ENCODE measurements at places on chromosomes 3 and 15.

DNA sequence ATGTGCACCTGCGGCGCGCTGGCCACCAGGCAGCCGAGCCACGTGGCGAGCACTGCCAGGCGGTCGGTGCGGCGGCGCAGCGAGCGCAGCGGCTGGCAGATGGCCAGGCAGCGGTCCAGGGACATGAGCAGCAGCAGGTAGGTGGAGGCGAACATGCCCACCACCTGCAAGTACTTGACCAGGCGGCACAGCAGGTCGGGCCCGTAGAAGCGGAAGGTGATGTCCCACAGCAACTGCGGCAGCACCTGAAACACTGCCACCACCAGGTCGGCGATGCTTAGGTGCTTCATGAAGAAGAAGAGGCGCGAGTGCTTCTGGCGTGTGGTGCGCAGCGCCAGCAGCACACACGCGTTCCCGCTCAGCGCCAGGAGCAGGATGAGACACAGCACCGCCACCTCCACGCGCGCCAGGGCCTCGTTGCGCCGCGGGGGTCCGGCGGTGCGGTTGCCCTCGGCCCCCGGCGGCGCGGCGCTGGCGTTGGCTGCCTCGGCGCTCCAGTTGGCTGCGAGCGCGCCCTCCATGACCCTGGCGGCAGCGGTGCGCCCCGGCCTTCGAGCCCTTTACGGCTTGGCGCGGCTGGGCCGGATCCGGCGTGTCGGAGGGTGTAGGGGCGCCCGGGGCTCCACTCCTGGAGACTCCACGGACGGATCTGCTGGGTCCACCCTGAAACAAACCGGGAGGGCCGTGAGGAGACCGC, 1.6 kb downstream of the OXTR start:
- no peak for DNase-seq

DNA sequence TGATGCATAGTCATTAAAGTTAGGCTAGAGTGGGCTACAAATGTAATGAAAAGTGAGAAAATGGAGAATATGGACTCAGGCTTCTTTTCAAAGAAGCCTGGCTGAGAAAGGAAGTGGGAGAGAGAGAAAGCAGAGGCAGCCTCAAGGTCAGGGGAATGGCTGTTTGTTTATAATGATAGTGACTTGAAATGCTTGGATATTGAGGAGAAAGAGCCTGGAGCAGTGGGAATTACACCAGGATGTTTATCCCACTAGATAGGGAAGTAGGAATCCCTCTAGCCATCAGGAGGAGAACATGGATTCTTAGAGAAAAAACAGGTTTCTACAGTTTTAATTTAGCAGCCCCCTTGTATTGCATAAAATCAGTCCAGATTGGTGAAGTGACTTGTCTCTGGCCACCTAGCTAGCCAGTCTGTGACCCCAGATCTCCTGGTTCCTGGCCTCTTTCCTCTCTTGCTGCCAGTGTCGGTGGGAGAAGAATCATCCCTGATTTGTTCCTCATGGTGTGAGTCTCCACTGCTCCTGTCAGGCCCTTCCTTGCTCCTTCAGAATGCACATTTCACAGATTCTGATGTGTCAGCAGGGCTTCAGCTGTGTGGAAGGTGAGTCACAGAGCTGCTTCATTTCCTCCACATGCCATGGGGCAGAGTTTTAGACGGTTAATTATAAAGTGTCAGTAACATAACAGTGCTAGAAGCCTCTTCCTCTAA, 32.9 kb downstream of the SEMA6D start:
- no peak for DNase-seq

DNA sequence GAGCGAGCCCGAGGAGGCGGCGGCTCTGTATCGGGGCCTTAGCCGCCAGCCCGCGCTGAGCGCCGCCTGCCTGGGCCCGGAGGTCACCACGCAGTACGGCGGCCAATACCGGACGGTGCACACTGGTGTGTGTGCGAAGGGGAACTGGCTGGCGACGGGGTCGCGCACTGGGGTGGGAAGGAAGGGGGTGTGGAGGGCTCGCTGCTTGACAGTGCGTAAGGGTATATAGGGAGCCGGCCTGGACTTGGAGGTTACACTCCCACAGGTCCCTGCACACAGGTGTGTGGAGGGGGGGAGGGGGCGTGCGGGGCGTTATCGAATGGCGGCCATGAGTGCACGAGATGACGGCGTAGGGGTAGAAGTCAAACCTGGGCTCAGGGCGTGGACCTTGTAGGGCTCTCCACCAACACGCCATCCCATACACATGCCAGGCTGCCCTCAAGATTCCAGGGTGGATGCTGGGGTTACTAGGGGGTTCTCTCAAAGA, 389 bp downstream of the APEH start:
- peak; percentile 30 for DNase-seq

GRCh38 chr15:80234883-80235282, 17.1 kb downstream of the CTXND1 start:
- DNase-seq = peak; percentile 62

DNA sequence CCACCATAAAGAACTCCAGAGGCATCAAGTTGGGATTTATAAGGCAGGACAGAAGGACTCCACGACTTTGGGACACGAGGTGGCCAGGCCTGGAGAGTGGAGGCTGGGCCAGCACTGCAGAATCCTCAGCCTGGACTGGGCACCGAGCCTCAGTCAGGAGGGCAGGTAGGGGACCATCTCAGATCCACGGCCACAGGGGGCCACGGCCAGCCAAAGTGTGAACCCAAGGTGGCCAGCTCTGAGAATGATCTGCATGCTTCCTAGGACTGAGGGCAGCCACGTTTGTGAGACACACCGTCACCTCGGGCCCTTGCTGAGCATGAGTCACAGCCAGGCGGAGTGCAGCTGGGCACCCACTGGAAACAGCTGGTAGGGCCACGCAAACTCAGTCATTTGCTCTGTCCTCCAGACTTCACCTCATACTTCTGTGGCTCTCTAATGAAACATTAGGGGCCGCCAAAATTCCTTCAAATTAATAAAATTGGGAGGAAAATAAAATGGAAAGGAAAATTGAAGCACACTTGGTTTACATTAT, 65.8 kb downstream of the CTNNB1 start:
- no peak for DNase-seq

DNA sequence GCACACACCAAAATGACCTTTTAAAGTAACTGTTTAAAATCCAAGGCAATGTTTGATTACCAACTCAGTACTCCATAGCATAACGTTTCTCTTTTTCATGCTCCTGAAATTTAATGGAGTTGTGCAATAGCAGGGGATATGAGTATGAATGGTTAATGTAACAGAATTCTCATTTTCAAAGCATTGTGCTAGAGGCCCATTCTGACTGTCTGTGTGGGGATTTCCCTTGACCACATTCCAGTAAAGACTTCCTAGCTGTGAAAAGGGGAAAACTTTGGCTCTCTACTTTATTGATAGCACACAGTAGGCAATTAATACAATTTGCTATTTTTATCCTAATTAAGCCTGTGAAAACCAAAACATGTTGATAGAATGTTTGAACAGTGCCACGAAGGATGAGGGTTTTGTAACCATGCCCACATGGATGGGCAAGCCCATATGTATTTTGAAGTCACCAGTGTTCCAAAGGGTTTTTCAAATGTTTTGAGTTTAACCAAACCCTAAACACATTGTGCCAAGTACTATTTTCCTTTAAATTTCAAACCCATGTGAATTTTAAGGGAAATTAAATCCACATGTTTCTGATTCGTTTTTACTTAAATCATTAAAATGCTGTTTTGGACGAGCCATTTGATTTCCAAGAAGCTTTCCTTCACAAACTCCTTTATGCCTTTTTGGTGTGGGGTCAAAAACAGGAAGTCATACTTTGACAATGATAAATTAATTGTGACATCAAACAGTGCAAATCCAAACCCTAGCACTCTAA, 261.2 kb downstream of the SHOX2 start:
- no peak for DNase-seq

- no peak for DNase-seq
These were observed 322.9 kb downstream of the EPHB1 start for GRCh38 chr3:135117977-135118376.

DNA sequence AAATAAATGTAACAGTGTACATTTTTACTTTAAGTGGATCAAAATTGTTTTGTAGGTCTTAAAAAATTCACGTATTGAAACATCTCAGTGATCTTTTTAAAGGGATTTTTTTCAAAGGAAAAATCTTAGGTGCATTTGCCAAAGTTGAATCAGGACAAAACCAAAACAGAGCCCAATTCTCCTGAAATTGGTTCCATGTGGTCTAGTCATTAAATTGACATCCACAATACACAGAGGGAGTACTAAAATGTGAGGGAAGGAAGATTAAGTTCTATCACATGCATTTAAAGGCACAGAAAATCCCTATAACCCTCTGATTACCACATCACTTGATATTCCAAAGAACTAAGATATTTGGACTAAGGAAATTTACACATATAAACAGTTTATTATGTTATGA, 39.3 kb upstream of the HDC start:
- no peak for DNase-seq

DNA sequence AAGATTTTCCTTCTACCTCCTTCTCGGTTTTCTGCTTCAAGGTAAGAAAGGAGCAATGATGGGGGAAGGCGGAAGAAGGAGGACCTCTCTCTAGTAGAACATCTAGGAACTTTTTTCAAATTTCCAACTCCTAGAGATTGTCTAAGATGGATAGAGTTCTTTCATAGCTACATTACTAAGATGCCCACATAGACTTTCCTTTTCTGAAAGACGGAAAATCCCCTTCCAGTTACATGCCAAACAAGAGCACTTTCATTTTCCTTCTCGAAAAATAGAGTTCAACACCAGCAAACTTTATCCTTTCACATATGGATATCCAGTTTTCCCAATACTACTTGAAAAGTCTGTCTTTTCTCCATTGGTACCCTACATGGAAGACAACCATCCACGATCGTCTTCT, 692 bp downstream of the HTR3E start:
- DNase-seq = no peak

GRCh38 chr3:143121241-143122088, 1.9 kb downstream of the CHST2 start:
- peak; percentile 69 for DNase-seq
